8988T (cell line): ENCODE measurements at places on chromosomes 4 and X.

GRCh38 chr4:138627096-138627495 is 384.9 kb upstream of the SLC7A11 start:
- no peak for DNase-seq

GRCh38 chr4:183783991-183784553 is 121.0 kb upstream of the STOX2 start:
- DNase-seq = no peak

GRCh38 chr4:176002007-176002613 is 63.5 kb upstream of the WDR17 start:
- DNase-seq = no peak

- no peak for DNase-seq
Observed at GRCh38 chr4:32042486-32043247, 1322.5 kb downstream of the PCDH7 start.
